ENCODE measurements at places on chromosomes 3 and 15.

DNA sequence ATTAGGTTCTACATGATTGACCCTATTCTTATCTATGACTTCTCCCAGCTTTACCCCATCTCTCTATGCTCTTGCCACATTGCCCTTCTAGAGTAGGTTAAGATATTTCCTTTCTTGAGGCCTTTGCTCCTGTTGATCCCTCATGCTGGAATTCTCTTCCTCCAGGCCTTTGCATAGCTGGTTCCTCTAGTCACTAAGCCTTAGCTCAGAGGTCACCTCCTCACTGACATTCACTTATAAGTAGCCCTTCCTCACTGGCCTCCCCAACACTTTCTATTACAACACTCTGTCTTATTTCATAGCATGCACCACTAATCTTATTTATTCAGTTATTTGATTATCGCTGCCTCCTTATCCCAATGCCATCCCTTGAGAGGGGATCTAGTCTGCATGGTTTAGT is 228.4 kb upstream of the COL8A1 start:
- H3K36me3 ChIP-seq, result no peaks in the 10 kb centered on the region
- H3K4me1 ChIP-seq, result no peaks in the 10 kb centered on the region
- H3K4me3 ChIP-seq, result no peak overlapping the region

GRCh38 chr3:179158336-179159039 is 10.3 kb downstream of the PIK3CA start:
- no peak for DNase-seq
- H3K4me3 ChIP-seq, result no peak overlapping the region
- no peaks in the 10 kb centered on the region for H3K36me3 ChIP-seq
- no peak overlapping the region for H3K27ac ChIP-seq

GRCh38 chr15:71730277-71731144 is 79.8 kb upstream of the NR2E3 start:
- no peaks in the 10 kb centered on the region for H3K36me3 ChIP-seq
- H3K4me1 ChIP-seq, result peaks cover 2% of the 10 kb centered on the region

GRCh38 chr3:40009991-40010390 is 200.6 kb downstream of the MYRIP start:
- no peaks in the 10 kb centered on the region for H3K36me3 ChIP-seq
- no peak for DNase-seq
- H3K4me3 ChIP-seq, result no peak overlapping the region

GRCh38 chr3:31804251-31805051 is 176.6 kb downstream of the OSBPL10 start:
- no peak overlapping the region for H3K27ac ChIP-seq
- H3K27me3 ChIP-seq, result no peaks in the 10 kb centered on the region
- no peak for DNase-seq
- no peaks in the 10 kb centered on the region for H3K4me1 ChIP-seq

GRCh38 chr3:140203510-140203909 is 268.5 kb downstream of the CLSTN2 start:
- no peak for DNase-seq
- H3K27me3 ChIP-seq, result peaks cover 4% of the 10 kb centered on the region
- no peaks in the 10 kb centered on the region for H3K36me3 ChIP-seq
- no peaks in the 10 kb centered on the region for H3K4me1 ChIP-seq

Data from activated naive CD8-positive, alpha-beta T cell treated with anti-CD3 and anti-CD28 coated beads for 36 hours (primary cell).